AG09319 (cell line): ENCODE measurements at places on chromosomes 1 and 21.

DNA sequence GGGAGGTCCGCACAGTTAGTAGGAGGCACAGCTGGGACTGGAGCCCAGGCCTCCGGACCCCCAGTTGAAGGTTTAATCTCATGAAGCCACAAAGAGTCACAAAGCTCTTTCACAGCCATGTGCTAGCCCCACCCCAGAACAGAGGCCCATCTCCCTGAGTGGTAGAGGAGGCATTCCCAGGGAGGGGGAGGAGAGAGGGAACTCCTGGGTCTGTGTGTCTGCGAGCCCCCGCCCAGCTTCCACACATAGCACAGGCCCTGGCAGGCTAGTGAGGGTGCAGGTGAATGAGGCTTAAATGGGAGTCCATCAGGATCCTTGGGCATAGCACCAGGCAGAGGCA is 197.8 kb downstream of the MATN1 start:
- no peak for DNase-seq

DNA sequence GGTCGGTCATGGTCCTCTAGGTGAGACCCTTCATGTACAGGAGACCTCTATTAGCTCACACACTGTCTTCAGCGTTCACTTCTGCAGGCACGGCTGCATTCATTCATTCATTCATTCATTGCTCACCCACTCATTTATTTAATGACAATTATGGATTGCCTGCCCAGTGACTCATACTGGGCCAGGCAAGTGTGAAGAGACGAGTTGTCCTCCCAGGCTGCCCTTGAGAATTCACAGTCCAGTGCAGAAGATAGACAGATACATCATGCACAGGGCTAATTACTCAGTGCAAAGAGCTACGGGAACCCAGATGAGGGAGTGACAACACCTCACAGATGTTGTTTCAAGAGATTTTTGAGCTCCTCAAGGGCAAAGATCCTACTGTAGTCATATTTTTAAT is 248.4 kb downstream of the TNR start:
- DNase-seq = no peak

GRCh38 chr1:113459279-113459678 is 69.0 kb downstream of the MAGI3 start:
- no peak for DNase-seq

- DNase-seq = no peak
Measured at GRCh38 chr1:23389837-23390321, 20.2 kb upstream of the ZNF436 start.

DNA sequence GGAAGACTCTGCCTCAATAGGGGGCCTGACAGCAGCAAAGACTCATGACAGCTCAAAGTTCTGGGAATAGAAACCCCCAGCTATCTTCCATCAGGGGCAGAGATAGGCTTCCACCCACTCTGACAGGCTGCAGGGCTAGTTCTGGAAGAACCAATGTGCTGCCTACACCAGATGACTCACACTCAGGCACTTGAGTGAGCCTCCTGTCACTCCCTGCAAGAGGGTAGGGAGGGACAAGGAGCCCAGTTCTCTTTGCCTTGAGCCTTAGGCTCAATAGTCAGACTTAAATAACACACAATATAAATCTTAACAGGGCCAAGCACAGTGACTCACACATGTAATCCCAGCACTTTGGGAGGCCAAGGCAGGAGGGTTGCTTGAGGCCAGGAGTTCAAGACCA is 386.4 kb downstream of the HHAT start:
- DNase-seq = no peak

- no peak for DNase-seq
Measured at GRCh38 chr1:22218618-22219250, 75.8 kb upstream of the WNT4 start.

DNA sequence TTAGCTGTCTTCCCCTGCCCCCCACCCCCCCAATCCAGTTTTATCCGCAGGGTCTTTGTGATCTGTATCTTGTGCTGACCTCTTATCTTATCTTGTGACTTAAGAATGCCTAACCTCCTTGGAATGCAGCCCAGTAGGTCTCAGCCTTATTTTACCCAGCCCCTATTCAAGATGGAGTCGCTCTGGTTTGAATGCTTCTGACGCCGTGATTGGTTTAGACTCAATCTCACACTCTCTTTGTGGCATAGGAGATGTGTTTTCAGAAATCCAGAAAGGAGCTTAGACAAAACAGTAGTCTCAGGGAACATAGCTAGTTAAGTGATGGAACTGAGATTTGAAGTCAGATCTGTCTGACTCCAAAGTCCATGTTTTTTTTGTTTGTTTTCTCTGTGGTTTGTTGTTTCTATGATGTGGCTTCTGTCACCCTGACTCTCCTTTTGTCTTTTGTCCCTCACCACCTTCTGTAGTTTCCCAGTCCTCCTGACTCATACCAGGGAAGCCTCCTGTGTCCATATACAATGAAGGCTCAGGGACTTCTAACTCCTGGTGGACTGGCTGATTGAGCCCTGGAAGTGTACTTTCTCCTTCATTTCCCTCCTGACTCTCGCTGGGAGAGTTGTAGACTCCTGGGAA is 18.1 kb upstream of the USP24 start:
- no peak for DNase-seq

- DNase-seq = no peak
Measured at GRCh38 chr1:169472738-169473137, 13.0 kb downstream of the SLC19A2 start.
